NCI-H1105 treated with DMSO at 0.1 percent for 48 hours (cell line): ENCODE measurements at places on chromosomes 6 and 20.

GRCh38 chr20:63855363-63856097, 5.8 kb upstream of the ABHD16B start:
- DNase-seq = no peak

DNA sequence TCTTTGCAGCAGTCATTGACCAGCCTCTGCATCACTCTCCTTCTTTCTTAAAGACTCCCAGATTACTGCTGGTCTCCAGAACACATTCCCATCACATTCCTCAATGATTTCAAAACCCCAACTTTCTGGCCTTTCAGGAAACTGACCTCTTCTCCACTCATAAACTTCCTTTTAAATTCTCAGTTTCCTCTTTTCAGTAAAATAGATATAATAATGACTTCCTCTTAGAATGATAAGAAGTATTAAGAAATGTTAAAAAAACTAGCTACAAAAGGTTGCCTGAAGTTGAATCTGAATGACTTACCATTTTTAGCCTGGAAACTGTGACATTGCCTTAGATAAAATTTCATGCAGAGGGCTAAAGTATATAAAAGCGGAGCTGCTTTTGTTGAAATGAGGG, 239.3 kb downstream of the OGFRL1 start:
- no peak for DNase-seq

DNA sequence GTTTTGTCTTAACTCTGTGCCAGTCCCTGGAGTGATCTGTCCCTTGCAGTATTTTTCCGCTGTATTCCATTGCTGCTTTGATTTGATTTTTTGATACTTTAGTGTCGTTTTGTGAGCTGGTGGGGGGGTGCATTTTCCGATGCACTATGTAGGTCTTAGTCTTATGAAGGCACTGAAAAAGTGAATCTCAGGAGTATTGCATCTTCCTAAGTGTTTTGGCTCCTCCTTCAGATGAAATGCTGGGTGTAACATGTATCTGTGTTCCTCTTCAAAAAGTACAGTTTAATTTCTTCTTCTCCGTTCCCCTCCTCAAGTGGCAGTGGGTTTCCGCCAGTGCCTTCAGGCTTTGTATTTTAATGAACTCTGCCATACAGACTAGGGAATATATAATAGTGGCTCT, 580.7 kb upstream of the GJE1 start:
- no peak for DNase-seq

DNA sequence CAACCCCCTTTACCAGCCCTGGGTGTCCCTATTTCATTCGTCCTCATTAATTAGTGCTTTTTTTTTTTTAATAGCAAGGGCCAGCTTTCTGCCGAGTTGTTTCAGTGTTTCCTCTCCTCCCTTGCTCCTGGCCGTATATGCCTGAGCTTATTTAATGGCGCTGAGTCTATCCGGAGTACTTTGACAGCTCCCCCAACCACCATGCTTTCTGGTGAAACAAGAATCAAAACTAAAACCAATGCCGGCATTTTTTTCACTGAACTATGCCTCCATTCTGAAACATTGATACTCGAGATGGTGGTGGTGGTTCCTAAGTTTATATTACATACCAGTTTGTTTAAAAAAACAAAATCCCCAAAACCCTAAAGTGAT, 1.2 kb downstream of the DCBLD1 start:
- peak; percentile 65 for DNase-seq

DNA sequence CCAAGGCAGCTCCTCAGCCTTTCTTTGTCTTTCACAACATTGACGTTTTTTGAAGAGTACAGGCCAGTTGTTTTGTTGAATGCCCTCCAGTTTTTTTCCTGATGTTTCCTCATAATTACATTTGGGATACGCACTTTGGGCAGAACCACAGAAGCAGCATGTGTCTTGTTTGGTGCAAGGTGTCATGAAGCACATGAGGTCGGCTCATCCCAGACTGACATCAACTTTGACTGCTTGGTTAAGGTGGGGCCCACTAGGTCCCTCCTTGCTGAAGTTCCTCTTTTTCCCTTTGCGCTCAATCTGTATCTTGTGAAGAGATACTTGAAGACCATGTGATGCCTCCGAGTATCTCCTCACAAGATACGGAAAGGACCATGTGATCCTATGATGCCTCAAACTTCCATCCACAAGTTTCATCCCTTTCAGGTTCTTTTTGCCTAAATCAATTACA, 10.5 kb downstream of the SNAI1 start:
- DNase-seq = no peak

DNA sequence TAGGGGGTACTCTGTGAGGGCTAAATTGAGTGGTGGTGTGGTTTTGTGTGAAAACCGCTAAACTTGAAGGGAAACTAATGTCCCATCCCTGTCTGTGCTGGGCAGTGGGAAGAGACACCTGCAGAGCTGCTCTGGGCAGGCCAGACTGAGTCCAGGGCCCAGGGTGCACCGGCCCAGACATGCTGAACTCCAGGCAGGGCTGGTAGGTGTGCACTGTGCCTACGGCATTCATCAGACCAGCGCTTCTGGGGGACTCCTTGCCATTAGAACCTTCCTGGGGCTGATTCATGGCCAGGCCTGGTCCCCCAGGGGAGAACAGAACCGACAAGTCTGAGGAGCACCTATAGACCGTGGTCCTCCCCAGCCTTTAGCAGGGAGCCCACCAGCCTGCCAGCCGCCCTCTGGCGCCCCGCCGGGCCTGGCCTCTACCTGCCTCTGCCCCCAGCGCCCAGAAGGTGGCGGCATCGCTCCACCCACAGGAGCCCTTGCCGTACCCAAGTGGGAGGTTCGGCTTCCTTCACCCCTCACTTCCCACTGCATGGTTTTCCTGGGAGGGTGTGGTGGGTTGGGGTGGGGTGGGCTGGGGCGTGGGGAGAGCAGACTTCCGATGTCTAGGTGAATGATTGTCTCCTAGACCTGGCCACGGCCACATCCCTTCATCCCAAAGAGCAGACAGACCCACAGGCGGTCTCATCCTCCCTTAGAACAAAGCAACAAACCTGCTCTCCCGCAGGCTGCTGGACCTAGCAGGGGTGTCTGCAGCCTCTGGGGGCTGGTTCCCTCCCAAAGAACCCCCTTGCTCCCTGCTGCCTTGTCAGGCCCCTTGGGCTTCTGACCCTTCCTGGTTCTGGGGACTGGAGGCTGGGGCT, 15.5 kb downstream of the CCDC167 start:
- peak; percentile 63 for DNase-seq

GRCh38 chr20:47789081-47789763, 3.9 kb upstream of the SULF2 start:
- DNase-seq = no peak

DNA sequence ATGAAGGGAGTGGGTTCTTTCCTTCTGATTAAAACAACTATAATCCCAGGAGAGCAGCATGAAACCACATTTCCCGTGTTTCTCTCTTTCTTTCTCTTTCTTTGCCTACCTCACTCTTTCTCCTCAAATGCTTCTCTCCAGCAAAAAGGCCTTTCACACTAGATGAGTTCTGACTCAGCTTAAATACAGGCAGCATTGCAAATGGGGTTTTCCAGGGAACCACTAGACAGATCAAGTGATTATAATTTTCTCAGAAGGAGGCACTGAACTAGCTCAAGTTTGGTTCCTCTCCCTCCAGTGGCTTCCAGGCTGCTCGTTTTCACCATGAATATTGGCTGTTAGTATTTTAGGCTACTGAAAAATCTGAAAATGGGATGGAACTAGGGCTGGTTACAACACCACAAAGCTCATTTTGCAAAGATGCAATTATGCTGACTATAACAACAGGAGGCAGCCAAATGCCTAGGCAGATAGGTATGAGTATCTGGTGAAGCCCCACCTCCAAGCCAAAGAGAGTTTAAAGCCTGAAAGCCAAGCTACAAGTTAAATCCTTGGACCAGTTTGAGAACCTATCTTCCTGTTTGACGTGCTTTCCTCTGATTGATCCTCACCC, 260.0 kb downstream of the MMUT start:
- DNase-seq = no peak

DNA sequence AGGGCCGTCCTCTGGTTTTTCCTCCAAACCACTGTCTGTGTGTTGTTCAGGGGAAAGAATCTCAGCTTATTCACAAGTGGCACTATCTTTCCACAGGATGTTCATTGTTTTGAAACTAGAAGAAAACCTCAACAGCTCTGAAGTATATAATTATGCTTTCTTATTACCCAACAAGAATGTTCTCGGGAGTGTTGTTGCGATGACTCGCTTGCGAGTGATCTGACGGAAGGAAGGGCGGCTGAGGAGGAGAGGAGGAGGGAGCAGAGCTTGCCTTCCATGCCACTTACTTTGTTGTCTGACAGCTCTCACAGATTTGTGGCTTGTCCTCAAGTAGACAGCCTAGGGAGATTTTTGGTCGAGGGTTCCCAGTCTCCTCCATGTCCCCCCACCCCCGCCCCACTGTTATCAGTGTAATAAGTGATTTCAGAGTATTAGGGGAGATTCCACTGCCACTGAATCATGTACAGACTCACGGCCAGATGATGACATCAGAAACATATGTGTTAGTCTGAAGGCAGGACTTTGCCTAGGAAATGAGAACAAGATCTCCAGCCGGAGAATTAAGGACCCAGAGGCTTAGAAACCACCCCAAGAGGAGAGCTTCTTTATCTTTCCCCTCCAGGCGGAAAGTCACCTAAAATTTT, 80.7 kb upstream of the CCN6 start:
- no peak for DNase-seq

DNA sequence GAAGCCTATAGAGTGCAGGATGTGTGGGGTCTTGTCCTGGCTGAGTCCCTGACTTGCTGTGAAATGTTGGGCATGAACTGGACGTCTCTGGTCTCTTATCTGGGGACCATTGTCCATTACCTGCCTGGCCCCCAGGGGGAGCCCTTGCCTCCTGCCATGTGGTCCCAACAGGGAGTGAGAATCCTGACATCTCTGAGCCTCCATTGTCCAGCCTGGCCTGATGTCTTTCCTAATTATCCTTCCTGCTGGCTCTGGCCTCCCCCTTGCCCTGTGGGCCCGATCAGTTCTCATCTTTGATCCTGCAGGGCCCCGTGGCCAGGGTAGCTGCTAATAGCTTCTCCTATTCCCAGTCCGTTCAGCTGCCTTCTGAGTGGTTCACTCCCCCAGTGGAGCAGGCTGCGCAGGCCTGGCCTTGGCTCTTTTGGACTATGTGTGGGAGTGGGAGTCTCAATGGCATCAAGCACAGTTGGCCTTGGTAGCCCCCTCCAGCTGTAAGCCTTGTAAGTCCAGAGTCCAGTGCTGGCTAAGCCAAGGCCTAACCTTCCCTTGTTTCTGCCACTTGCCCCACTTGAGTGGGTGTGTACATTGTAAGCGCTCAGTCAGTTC, 77.9 kb upstream of the RALY start:
- peak; percentile 6 for DNase-seq

- no peak for DNase-seq
Observed at GRCh38 chr20:38278131-38278530, 17.6 kb upstream of the KIAA1755 start.

GRCh38 chr20:46353500-46354206, 45.4 kb upstream of the CDH22 start:
- no peak for DNase-seq

GRCh38 chr6:6883011-6883410, 224.8 kb upstream of the RREB1 start:
- DNase-seq = no peak

- no peak for DNase-seq
Observed at GRCh38 chr6:16124198-16125180, 4.4 kb upstream of the MYLIP start.

DNA sequence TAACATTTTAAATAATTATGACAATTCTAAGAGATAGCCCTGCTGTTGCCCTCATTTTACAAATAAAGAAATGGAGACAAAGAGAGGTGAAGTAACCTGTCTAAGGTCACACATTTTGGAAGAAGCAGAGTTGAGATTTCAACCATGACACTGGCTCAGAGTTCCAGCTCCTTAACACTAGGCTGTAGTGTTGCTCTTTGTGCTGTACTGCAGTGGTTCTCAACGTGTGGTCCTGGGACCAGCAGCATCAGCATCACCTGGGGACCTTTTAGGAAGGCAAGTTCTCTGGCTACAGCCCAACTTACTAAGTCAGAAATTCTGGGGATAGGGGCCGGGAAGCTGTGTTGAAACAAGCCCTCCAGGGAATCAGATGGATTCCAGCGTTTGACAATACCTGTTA, 62.4 kb upstream of the FERMT1 start:
- DNase-seq = no peak

DNA sequence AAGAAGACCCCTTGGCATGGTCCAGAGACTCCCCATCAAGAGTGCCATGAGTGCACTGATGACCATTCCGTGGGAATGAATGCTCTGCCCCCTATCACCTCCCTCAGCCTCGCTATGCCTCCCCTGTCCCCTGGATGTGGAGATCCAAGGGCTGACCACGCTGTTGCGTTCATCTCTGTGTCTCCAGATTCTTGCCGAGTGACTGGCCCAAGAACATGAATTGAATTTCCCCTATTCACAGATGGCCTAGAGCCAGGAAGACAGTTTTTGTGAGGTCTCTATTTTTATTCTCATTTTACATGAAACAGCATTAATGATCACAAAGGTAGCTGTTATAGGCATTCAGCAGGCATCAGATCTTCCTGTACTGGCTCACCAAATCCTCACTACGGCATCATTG, 33.6 kb downstream of the MAFB start:
- no peak for DNase-seq

DNA sequence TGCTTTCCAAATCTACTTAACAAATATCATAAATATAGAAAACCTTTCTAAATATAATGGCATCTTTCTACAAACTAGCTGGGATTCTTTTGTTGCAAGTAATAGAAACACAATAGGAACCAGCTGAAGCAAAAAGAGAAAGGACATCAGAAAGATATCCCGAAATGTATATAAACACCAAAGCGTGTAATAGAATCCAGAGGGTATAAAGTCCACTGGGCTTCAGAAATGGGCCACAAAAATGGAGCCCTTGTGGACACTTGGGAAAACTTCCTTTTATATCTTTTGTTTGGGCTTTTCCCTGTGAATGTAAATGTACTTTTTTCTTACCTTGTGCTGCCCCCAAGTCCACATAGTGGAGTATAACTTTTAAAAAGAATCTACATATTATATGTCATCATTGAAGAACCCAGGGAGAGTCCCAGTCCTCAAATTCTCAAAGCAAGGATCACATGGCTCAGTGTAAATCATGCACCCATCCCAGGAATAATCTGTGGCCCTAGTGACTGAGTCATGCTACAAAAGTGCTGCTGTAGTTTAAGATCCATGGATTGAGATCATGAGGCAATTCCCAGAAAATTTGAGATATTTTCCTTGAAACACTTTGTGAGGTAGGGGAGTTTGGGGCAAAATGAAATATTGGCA, 457.0 kb downstream of the EPM2A start:
- DNase-seq = no peak

- no peak for DNase-seq
Observed at GRCh38 chr6:152981219-152981618, 1.6 kb downstream of the FBXO5 start.

- DNase-seq = no peak
Observed at GRCh38 chr6:142756215-142756630, 188.8 kb downstream of the HIVEP2 start.

DNA sequence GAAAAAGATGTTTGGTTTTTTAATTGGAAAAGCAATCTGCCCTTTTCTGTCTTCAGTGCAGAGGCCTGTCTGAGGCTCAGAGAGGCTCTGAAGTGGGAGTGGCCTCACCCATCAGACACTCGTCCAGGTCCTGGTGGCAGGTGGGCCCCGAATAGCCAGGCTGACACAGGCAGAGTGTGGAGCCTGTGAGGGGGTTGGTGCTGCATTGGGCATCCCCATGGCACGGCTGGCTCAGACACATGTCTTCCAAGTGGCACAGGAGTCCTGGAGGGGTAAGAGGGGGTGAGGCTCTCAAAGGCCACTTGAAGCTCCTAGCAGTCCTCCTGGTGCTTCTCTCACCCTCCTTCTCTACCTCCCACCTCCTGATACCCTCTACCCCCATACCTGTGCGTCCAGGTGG, 3.8 kb downstream of the NOTCH4 start:
- DNase-seq = no peak

- DNase-seq = peak; percentile 17
Observed at GRCh38 chr20:10105046-10105445, 70.3 kb downstream of the ANKEF1 start.
